T-helper 2 cell treated with Interferon-gamma antibody and Interleukin-4, amounts not matched to agents 5 μg/mL and 100 μg/mL, for 36 hours (primary cell): ENCODE measurements at places on chromosomes 16 and 17.

GRCh38 chr16:49462989-49463371 lies 89.4 kb downstream of the C16orf78 start:
- no peak for DNase-seq
- no peaks in the 10 kb centered on the region for H3K36me3 ChIP-seq
- peak overlapping the region; percentile 41 for H3K4me3 ChIP-seq
- H3K4me1 ChIP-seq, result peaks cover 24% of the 10 kb centered on the region
- H3K27me3 ChIP-seq, result peaks cover 7% of the 10 kb centered on the region

GRCh38 chr17:34235389-34236028 lies 19.6 kb upstream of the CCL2 start:
- no peaks in the 10 kb centered on the region for H3K36me3 ChIP-seq
- H3K4me3 ChIP-seq, result no peak overlapping the region
- peaks cover 23% of the 10 kb centered on the region for H3K27me3 ChIP-seq
- DNase-seq, result no peak
- H3K27ac ChIP-seq, result no peak overlapping the region

GRCh38 chr16:68995011-68995504 lies 110.4 kb upstream of the HAS3 start:
- no peak overlapping the region for H3K27ac ChIP-seq
- no peaks in the 10 kb centered on the region for H3K27me3 ChIP-seq
- H3K4me3 ChIP-seq, result no peak overlapping the region
- no peak for DNase-seq

- H3K4me1 ChIP-seq, result peaks cover 14% of the 10 kb centered on the region
- no peak overlapping the region for H3K27ac ChIP-seq
- no peaks in the 10 kb centered on the region for H3K27me3 ChIP-seq
- H3K36me3 ChIP-seq, result peaks cover 18% of the 10 kb centered on the region
Measured at GRCh38 chr16:367333-367903, 2.9 kb downstream of the MRPL28 start.
